ENCODE measurements at places on chromosomes 7 and 10.

DNA sequence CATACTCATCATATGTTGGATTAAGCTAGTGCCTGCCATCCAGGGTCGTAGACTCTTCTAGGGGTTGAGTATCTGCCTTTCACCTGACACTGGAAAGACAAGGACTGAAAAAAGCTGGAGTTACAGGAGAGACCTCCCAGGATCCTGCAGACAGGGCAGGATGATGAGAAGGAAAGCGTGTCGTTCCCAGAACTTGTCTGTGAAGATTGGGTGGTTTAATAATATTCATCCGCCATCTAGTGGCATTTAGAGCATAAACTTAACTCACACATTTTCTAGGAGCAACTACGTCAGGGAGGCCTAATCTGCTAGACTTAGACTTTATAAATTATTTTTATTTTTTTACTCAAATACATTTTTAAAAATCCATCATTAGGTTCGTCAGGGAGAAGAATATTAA is 59.6 kb downstream of the ADRB1 start:
- peak; percentile 32 for DNase-seq

- peak; percentile 21 for DNase-seq
Measured at GRCh38 chr7:108211382-108212201, 81.4 kb upstream of the LAMB4 start.

GRCh38 chr7:117837841-117838240 is 35.4 kb downstream of the CTTNBP2 start:
- DNase-seq, result no peak

GRCh38 chr10:129187331-129187730 is 279.7 kb upstream of the MGMT start:
- DNase-seq, result no peak

DNA sequence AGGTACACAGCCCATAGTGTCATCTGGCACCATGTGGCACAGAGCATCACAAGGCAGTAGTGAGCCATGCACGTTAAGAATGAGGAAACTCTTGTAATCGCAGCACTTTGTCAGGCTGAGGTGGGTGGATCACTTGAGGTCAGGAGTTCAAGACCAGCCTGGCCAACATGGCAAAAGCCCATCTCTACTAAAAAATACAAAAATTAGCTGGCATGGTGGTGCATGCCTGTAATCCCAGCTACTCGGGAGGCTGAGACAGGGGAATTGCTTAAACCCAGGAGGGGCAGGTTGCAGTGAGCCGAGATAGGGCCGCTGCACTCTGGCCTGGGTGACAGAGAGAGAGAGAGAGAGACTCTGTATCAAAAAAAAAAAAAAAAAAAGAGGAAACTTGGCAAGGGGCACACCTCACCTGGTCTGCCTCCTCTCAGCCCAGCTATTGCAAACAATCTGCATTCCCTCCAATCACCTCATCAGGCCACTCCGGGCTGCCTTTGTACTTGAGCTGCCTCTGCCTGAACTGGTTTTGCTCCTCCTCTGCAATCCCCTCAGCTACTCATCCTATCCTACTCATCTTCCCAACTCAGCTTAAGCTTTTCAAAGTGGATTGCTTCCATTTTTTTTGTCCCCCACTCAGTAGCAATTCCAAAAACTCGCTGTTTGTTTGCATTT is 46.0 kb upstream of the OPTN start:
- DNase-seq, result no peak

DNA sequence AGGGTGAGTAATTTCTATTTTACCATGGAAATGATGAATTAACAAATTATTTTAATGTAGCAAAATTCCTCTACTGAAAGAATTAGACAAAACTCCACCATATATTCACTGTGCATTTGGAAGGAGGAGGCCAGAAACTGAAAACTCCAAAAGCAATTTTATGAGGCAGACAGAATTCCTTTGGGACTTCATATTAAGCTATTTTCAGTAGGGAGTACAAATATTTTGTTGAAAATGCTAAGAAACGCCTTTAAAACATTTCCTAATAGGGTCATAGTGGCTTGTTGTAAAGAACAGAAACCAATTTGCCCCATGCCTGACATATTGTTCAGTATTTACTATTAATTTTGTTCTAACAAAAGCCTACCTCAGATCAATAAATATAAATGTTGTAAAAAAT is 117.8 kb downstream of the TES start:
- DNase-seq, result no peak

GRCh38 chr10:52442576-52442975 is 128.5 kb downstream of the DKK1 start:
- peak; percentile 21 for DNase-seq

- no peak for DNase-seq
Measured at GRCh38 chr7:121105262-121105661, 116.8 kb downstream of the CPED1 start.

DNA sequence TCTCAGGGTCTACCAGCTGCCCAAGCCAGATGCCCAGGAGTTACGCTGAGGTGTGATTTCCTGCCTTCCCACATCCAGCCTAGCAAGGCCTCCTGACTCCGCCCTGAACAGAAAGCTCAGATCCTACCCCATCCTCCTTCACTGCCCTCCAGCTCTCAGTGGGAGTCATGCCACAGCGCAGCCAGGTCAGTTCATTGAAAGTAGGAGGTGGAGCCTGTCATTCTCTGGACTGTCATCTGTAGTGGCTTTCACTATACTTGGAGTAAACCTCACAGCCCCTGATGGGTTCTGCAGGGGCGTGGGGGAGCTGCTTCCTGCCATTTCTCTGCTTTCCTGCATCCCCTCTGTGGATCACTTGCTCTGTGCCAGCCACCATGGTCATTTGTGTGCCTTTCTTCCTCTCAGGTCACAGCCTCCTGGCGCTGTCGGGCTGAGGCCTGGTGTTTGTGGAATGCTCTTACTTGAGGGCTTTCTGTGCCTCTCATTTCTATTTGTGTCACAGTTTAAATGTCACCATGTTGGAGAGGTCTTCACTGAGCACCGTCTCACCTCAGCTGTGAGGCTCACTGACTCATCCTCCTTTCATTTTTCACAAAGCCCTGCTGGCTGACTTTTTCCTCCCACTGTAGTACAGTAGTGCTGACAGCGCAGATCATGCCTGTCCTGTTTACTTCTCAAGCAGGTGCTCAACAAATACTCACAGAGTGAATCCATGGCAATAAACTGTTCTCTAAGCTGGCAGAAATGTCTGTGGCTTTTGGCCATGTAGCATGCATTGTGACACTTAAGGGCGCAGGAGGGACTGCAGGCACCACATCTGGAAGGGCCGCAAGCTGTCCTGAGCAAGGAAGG is 61.0 kb upstream of the TMEM248 start:
- DNase-seq, result no peak

- DNase-seq, result peak; percentile 90
Measured at GRCh38 chr10:96651998-96652431, 65.2 kb upstream of the TM9SF3 start.

DNA sequence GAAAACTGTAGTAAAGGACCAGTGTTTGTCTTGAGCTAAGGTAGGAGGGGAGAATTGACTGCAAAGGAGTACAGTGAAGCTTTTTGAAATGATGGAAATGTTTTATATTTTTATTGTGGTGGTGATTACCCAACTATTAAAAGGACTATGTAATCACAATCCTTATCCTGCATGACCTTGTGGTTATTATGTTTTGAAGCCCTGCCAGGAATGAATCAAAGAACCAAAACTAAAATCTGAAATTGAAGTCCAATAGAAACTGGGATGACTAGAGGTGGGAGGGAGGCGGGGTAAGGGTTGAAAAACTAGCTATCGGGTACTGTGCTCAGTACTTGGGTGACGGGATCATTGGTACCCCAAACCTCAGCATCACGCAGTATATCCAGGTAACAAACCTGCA is 8.2 kb downstream of the CCDC7 start:
- DNase-seq, result no peak

- DNase-seq, result no peak
Measured at GRCh38 chr10:90859321-90859751, 1.5 kb upstream of the HTR7 start.

DNA sequence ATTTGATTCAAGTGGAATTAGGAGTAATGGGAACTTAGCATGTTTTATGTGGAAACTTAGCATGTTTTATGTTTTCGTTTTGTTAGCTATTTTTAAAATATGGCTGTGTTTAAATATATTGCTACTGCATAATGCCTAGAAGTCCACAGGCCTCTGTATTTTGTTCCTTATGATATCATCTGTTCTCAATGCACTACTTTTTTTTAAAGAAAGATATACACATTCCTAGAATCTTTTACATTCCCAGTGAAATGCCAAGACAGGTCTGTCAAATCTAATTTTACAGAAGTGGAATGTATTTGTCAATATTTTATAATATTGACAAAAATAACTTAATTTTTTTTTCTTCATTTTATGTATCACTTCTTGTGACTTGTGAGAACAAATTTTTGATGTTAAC is 51.6 kb downstream of the ST7 start:
- DNase-seq, result no peak

- DNase-seq, result no peak
Measured at GRCh38 chr7:106772655-106773108, 92.4 kb upstream of the PIK3CG start.
